ENCODE measurements at places on chromosomes 3 and 15.

DNA sequence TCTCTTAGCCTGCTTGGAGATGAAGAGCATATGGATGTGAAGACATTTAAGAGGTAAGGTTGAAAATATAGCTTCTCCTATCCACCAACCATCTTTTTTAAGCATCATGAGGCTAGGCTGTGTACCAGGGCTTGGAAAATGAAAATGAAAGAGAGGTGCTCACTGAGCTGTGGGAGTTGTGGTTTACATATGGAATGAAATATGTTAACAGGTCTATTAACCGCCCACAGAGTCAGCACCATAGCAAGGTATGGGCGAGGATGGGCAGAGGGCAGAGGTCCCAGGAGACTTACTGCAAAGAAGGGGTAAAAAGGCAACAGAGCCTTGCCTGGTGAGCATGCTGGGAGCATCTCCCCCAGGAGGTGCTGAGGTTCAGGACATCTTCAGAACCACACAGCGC lies 273.1 kb downstream of the GABRG3 start:
- no peak for DNase-seq

DNA sequence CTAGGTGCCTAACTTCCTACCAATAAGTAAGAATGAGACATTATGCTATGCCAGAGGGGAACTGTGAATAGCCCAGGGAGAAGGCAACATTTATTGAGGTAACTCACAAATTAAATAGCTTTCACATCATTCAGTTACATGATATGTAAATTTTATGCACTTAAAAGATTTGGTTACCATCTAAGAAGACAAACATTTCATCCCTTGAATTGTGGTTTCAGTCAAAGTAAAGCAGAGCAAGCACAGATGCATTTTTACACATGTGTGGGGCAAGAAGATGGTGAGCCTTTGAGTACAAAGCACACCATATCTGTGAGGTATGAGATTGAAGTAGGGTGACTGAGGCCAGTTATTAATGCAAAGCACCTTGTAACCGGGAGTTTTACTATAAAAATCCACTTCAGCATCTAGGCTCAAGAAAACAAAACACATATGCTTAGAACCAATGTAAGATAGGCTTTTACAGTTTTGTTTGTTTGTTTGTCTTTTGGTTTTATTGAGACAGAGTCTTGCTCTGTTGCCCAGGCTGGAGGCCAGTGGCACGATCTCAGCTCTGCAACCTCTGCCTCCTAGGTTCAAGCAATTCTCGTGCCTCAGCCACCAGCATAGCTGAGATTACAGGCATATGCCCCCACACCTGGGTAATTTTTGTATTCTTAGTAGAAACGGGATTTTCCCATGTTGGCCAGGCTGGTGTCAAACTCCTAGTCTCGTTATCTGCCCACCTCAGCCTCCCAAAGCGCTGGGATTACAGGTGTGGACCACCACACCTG lies 3.5 kb downstream of the PLSCR2 start:
- DNase-seq, result no peak

GRCh38 chr15:31473385-31474058 lies 146.9 kb downstream of the KLF13 start:
- no peak for DNase-seq

- no peak for DNase-seq
Observed at GRCh38 chr3:117074826-117075225, 365.2 kb downstream of the TUSC7 start.

- no peak for DNase-seq
Observed at GRCh38 chr3:166340604-166341266, 503.5 kb upstream of the BCHE start.
